ENCODE measurements at places on chromosomes 11 and 22.

- no peak for DNase-seq
Observed at GRCh38 chr11:71301046-71301857, 48.9 kb upstream of the SHANK2 start.

DNA sequence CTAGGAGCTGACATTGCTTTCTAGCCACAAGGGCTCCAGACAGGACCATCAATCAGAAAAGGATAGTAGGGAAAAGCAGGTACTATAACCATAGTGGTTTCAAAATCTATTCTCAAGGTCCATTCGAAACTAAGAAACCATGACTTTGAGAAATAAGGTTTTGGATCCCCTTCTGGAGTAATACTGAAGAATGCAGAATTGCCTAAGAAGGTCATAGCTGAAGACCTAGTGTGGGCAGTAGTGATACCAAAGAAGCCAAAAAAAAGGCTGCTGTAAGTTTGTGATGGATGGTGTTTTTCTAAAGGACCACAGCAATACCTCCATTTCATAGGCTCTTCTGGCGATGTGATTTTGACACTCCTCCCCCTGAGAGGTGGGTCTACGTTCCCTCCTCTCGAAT lies 163.1 kb downstream of the MAML2 start:
- no peak for DNase-seq

DNA sequence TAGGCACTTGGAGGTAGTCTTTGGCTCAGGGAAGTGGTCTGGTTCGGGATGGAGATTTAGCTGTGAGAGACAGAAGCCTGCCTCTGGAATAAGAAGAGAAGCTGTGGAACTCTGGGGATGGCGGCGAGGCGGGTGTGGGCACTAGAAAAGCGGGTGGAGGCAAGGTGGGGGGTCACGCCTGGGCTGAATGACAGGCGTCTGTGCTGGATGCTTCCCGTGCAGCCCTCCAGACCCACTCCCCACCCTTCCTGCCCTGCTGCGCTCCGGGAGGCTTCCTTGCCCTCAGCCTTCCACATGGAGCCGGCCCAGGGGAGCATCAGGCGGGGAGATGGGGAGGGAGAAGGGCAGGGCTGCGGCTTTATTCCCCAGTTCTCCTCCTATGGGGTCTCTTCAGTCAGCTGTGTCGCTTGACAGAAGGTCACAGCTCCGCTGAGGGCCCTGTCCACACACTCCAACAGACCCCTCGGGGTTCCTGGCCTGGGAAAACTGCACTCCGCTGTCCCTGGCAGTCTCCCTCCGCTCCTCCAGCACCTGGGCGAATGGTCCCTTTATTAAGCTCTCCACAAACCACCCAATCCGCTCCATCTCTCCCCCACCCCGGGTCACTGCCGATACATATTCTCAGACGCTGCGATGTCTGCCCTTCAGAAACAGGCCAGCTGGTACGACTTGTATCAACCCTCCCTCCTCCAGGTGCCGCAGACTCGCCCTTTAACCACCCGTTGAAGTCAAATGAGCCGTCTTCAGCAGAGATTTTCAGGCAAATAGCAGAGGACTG lies 6.2 kb downstream of the DNAJB13 start:
- DNase-seq: no peak

DNA sequence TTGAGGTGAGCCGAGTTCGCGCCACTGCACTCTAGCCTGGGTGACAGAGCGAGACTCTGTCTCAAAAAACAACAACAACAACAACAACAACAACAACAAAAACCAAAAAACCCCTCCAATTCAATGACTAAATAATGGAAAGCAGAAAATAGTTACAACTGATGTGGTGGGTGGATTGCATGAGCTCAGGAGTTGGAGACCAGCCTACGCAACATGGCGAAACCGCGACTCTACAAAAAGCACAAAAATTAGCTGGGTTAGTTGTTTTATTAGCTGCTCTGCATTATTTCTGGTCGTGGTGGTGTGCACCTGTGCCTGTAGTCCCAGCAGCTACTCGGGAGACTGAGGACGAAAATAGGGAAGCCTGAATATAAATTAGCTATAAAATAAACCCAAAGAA lies 2.6 kb upstream of the PATL1 start:
- no peak for DNase-seq

DNA sequence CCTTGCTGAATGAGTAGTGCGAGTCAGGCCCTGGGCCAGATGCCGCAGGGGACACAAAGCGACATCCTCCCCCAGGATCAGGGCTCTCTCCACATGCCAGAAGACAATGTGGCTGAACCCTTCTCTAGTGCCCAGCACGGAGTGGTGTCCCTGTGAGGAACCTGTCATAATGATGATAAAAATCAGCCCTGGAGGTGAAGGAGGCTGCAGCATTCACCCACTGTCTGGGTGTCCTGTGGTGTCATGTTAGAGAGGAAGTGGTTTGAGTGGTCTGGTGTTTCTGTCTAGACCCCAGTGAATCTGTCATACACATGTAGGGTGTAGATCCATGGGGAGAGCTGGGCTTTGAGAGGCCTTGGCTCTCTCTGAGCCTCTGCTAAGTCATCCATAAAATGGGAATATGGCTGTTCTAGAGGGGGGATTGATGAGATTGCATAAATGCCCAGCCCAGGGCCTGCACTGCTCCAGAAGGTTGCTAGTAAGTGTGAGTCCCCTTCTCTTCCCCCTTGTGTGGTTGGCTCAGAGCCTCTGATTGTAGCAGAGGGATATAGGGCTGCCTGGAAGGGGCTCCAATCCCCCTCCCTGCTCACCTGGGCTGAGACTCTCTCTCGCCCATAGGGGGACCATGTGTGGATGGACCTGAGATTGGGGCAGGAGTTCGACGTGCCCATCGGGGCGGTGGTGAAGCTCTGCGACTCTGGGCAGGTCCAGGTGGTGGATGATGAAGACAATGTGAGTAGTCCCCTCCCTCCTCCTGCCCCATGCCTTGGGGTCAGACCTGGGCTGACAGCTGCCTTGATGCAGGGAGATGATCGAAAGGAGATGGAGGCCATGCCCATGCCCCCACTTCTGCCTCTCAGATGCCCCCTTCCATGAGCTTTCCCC lies 14.3 kb downstream of the MYO7A start:
- no peak for DNase-seq

- DNase-seq: no peak
Observed at GRCh38 chr11:31986201-31986889, 104.5 kb upstream of the RCN1 start.

DNA sequence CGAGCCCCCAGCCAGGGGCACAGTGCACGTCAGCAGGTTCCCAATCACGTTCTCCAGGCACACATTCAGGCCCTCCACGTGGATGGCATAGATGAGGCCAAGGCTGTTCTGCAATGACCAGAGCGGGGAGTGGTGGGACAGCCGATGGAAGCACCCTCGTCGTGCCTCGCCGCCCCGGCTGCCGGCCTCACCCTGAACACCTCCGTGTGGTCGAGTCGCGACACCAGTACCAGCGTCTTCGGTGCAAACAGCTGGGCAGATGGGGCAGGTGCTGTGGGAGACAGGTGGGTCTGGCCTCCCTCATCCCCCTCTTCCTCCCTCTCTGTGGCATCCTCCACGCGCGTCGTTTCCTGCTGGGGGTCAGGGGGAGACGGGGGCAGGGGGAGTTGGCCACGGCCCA lies 7.5 kb downstream of the SBF1 start:
- no peak for DNase-seq

DNA sequence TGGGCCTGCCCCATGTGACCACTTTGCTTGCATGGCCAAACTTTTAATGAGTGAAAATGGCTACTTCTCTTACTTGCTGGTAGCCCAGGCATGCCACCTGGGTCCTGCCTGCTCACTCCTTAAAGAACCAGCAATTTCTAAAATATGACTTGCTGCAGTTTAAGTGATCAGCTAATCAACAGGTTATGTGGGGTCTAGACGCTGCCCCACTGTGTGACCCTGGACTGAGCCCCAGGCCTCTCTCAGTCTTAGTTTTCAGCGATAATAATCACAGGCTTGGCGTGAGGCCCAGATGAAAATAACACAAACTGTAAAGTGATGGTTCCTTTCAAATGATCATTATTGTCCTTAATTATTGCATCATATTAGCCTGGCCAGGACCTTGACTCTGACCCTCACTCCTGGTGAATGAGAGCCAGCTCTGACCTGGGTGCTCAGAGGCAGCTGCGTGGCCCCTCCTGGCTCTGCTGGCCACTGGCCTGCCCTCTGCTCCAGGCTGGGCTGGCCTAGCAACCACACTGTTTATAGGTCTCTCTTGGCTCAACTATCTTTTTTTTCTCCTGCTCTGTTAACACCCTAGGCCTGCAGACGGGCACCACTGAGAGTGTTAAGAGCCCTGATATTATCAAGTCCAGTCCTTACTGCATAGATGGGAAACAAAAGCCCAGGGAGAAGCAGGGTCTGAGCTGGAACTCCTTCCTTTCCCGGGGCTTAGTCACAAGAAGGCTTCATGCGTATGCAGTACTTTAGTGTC lies 89.7 kb downstream of the RRM1 start:
- DNase-seq: no peak

DNA sequence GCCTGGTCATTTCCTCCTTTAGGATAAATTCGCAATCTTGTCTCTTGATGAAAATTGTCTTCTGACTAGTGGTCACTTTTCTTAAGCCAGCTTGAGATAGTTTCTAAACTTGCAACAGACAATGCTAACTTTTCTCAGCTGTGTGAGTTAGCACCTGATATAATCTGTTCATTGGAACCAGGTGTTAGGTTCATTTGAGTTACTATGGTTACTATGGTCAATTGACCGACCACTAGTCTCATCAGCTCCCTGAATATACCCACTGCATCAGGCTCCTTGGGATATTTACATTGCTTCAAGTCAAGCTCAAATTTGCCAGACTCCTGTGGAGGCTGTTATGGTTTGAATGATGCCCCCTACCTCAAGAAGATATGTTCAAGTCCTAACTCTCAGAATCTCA lies 54.5 kb downstream of the SC5D start:
- DNase-seq: no peak

- DNase-seq: peak; percentile 37
Observed at GRCh38 chr11:61776561-61777075, 15.8 kb downstream of the TMEM258 start.

DNA sequence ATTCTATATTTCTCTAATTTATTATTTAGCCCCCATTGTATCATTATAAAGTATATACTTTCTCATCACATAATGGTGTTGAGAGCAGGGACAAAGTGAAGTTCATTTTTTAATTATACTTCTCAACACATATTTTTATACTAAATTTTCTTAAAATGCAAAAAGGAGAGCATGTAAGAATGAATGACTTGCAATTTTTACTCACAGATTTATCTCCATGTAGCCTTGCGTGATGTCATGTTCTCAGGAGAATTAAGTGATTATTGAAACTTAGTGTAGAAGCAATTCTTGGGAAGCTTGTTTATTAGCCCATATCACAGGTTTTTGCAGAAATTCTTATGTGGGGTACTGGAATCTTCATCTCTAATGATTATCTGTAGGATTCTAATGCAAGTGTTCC lies 682 bp upstream of the OR5M11 start:
- DNase-seq: no peak

- DNase-seq: no peak
Observed at GRCh38 chr11:94948070-94948617, 25.2 kb downstream of the CWC15 start.

GRCh38 chr11:128824191-128825049 lies 42.7 kb downstream of the KCNJ1 start:
- no peak for DNase-seq

DNA sequence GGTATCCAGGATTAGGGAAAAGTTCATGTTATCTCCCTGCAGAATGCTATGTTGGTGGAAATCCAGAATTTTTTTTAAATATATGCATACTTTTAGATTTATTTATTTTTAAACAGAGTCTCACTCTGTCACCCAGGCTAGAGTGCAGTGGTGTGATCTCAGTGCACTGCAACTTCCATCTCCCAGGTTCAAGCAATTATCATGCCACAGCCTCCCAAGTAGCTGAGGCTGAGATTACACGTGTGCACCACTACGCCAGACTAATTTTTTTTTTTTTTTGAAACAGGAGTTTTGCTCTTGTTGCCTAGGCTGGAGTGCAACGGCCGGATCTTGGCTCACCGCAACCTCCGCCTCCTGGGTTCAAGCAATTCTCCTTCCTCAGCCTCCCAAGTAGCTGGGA lies 2.6 kb downstream of the PACSIN2 start:
- no peak for DNase-seq

DNA sequence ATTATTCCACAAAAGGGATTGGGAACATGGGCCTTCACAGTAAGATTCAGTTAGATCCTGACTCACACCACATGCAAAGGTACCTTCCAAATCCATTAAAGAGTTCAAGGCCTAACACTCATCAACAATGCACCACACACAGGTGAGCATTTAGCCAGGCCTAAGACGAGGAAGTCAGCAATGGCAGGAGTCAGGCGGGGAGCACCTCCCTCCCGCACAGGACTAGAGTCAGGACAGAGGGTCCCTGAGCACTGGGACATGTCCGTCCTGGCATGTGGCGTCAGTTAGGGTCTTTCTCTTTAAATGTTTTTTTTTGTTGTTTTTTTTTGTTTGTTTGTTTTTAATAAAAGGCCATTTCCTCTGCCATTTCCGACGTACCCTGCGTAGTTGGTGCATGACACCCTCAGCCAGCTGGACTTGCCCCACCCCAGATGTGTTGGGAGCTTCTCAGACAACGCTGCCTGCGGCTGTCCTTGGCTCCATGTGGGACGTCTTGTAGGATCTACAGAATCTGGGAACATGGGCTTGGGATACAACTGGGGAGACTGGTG lies 1458.6 kb downstream of the BRD1 start:
- DNase-seq: no peak

DNA sequence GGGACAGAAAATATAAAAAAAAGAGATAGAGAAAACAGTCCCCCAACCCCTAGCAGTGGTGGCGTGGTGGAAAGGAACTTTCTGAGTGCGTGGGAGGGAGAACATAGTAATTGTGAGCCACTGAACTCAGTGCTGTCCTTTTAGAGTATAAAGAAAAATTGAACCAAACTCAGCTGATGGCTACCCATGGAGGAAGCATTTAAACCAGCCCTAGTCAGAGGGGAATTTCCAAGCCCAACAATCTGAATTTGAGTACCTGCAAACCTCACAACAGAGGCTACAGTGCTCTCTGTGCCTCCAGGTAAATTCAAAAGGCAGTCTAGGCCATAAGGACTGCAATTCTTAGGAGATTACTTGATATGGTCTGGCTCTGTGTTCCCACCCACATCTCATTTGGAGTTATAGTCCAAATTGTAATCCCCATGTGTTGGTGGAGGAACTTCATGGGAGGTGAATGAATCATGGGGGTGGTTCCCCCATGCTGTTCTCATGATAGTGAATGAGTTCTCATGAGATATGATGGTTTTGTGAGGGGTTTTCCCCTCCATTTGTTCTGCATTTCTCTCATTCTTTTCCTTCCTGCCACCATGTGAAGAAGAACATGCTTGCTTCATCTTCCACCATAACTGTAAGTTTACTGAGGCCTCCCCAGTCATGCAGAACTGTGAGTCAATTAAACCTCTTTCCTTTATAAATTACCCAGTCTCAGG lies 687.8 kb downstream of the FAM181B start:
- DNase-seq: no peak

- peak; percentile 80 for DNase-seq
Observed at GRCh38 chr11:64339754-64340408, at the start of gene CCDC88B. CCDC88B (plus strand) TSS chr11:64340204; CDS start chr11:64340267, 63 bp downstream.

GRCh38 chr22:33025675-33026074 lies 32.5 kb downstream of the SYN3 start:
- DNase-seq: no peak

- DNase-seq: no peak
Observed at GRCh38 chr11:2914455-2915195, 14.6 kb downstream of the PHLDA2 start.

All from stimulated activated CD4-positive, alpha-beta T cell treated with anti-CD3 and anti-CD28 coated beads, Interleukin-4, amount 100 ng/mL, for 4 hours (primary cell).